Astrocyte (in vitro differentiated cells and primary cell): ENCODE measurements at places on chromosomes 1 and 21. TPM values are rescaled to one million over a fixed set of nuclear protein-coding genes. Genes with fewer than 3 reads are reported as not detected.

- DNase-seq = peak; percentile 83
Measured at GRCh38 chr1:35111106-35111505, 31.9 kb downstream of the ZMYM1 start.

Gene COL11A1
- 810 and 1,029 TPM in 2 replicates for total RNA-seq

DNA sequence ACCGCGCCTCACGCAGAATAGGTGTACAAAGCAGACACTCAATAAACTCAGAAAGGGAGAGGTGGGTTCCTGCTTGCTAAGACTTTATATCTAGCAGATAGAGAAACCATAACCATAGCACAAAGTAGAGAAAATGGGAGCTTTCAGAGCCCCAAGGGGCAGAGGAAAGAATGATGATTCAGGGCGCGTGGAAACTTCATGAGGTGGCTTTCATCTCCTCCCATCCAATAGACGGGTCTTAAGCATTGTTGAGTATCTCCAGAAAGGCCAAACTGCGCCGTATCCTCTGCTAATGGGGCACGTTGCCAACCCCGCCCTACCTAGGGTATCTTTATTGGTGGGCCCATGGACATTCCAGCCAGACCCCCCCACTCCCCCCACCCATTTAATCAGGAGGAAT, 778 bp upstream of the MIXL1 start:
- no peak for DNase-seq

- DNase-seq = no peak
Measured at GRCh38 chr21:18776936-18777335, 373.4 kb upstream of the TMPRSS15 start.

Gene CHIA
- total RNA-seq = not detected in 2 replicates

Gene CRABP2
- 278 and 339 TPM in 2 replicates for total RNA-seq

GRCh38 chr1:12372761-12373160, 142.9 kb downstream of the VPS13D start:
- DNase-seq = no peak

DNA sequence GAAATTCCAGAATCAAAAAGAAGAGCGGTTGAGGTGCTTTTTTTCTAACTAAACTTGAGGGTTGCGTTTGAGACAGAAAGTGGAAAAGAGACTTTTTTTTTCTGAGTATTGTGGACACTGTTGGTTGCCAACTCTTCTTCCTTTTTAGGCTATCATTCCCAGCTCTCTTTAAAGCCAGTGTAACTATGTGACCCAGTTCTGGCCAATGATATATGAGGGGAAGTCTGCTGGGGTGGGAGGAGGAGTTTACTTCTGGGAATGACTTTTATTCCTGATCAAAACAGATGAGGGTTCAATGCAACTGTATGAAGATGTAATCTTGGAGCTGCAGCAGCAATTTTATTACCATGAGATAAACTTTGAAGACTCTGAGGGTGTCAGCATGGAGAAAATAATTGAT, 17.3 kb upstream of the NMNAT2 start:
- DNase-seq = no peak

GRCh38 chr1:246617768-246618167, 51.5 kb downstream of the CNST start:
- no peak for DNase-seq

DNA sequence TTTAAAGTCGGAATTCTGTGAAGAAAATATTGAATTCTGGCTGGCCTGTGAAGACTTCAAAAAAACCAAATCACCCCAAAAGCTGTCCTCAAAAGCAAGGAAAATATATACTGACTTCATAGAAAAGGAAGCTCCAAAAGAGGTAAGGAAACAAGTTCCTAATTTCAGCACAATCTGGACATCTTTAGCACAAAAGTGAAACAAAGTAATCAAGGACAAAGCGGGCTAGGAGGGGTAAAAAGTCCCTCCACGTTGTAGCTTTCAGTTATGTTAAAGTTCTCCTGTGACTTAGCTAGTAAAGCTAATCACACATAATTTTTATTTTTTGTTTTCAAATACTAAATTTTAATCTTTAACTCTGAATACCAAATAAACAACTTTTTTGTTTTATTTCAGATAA, 2.2 kb downstream of the RGS2 start:
- DNase-seq = no peak

DNA sequence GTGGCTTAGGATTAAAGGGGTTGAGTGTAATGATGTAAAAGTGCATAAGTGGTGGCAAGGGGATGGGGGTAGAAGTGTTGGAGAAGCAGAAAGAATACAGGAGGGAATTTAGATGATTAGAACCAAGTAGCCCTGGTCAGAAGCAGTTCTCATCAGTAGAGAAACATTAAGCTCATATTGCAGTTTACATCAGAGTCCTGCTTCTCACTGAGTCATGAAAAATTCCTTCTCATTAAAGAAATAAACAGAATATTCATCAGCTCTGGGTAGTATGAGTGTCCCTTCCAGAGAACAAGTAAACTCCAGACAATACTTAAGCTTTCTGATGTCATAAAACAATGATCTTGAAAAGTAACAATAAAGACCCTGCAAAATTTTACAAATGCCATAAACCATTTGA, 36.5 kb downstream of the LRRIQ3 start:
- peak; percentile 28 for DNase-seq

- no peak for DNase-seq
Measured at GRCh38 chr21:36859744-36860501, 106.5 kb downstream of the HLCS start.

GRCh38 chr1:230906226-230906625, 37.9 kb upstream of the C1orf198 start:
- no peak for DNase-seq

Gene KDF1
- total RNA-seq = 0.22 and 0.54 TPM in 2 replicates

GRCh38 chr1:59815892-59816291, 1.1 kb downstream of the HOOK1 start:
- no peak for DNase-seq

Gene UBE2J2
- total RNA-seq = 58.7 and 67.4 TPM in 2 replicates

- DNase-seq = no peak
Measured at GRCh38 chr1:66275083-66275482, 258.9 kb upstream of the SGIP1 start.

- no peak for DNase-seq
Measured at GRCh38 chr1:225577241-225577640, 75.7 kb downstream of the ENAH start.

DNA sequence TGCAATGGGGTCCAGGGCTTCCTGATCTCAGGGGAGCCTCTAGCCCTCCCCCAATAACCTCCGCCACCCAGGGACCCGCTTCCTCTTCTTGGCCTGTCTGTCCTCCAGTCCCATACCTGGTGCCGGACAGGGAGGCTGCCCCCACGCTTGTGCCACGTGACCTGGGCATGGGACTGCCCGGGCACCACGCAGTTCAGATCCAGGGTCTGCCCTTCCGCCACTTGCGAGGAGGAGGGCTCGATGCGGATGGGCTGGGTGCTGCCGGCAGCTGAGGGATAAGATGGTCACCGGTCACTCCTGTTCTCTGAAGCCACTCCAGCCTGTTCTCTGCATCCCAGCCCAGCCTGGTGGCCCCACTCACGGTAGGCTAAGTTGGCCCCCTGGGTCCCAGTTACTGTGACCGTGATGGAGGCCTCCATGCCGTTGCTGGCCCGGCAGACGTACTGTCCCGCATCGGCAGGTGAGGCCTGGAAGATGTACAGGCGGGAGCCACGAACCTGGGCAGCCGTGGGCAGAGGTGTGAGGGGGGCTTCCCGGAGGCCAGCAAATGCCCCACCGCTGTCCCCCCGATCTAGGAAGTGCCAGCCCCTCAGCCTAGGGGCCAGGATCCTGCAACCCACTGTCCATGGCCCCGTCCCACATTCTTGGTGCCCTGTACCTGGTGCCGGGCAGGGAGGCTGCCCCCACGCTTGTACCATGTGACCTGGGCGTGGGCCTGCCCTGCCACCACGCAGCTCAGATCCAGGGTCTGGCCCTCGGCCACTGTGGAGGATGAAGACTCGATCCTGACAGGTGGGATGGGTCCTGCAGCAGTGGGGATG, 39.6 kb downstream of the LDLRAD2 start:
- DNase-seq = no peak

- no peak for DNase-seq
Measured at GRCh38 chr1:167064621-167065020, 25.6 kb downstream of the GPA33 start.

- no peak for DNase-seq
Measured at GRCh38 chr1:9289090-9289534, 3.6 kb upstream of the SPSB1 start.

GRCh38 chr1:7352364-7352763, 418.7 kb upstream of the VAMP3 start:
- no peak for DNase-seq

Gene LCE2A
- total RNA-seq = not detected in 2 replicates

GRCh38 chr1:151011154-151011850, 3.1 kb downstream of the PRUNE1 start:
- no peak for DNase-seq

Gene DFFA
- 47.4 and 58.2 TPM in 2 replicates for total RNA-seq

- DNase-seq = no peak
Measured at GRCh38 chr1:181208967-181209366, 120.5 kb downstream of the IER5 start.

DNA sequence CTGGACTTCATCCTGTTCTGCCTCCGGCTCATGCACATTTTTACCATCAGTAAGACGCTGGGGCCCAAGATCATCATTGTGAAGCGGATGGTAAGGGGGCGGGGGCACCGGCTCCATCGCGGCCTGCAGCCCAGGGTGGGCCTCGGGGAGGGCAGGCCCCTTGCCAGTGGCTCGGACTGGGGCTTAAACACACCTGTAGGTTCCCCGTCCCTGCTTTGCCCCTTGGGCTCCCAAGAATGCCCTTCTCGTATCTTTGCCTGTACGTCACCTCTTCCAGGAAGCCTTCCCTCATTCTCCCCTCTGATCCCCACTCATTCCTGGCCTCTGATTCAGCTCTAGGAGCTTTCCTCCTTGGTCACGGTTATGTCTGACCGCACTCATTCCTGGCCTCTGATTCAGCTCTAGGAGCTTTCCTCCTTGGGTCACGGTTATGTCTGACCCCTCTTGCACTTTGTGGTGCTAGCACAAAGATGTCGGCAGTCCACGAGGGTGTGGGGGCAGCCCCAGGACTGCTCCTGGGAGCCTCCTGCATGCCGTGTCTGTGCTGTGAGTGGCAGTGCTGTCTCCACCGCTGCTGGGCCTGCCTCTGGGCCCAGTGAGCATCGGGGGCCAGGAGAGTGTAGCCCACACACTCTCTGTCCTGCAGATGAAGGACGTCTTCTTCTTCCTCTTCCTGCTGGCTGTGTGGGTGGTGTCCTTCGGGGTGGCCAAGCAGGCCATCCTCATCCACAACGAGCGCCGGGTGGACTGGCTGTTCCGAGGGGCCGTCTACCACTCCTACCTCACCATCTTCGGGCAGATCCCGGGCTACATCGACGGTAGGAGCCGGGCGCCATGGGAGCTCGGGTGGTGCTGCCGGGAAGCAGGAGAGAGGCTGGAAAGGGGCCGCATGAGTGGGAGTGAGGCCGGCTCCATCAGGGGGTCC, 49.1 kb upstream of the LRRC3 start:
- DNase-seq = peak; percentile 14

Gene ADAMTS1
- 139 and 141 TPM in 2 replicates for total RNA-seq

GRCh38 chr1:214396330-214396729, 115.4 kb downstream of the SMYD2 start:
- peak; percentile 86 for DNase-seq

Gene MCOLN3
- total RNA-seq = 0.41 and 0.75 TPM in 2 replicates
